Erythroblast (primary cell): ENCODE measurements at places on chromosomes 6 and 20.

DNA sequence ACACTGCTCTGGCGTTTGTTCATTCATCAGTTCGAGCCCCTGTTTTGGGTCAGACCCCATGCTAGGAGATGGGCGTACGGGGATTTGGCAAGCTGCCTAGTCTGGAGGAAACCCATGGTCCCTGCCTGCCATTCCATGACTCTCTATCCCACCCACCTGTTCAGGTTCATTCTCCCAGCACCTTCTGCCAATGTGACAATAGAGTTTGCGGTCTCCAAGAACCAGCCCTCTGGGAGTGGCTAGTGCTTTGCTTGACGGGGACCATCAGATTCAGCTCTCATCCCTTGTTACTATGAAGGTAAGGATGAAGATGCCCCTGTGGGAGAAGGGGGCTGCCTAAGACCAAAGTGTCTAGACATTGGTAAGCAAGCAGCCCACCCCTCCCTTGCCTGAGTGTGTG lies 345.0 kb downstream of the PTPRT start:
- DNase-seq, result no peak

- no peak for DNase-seq
These were observed 270.8 kb downstream of the PREX1 start for GRCh38 chr20:48556956-48557355.

DNA sequence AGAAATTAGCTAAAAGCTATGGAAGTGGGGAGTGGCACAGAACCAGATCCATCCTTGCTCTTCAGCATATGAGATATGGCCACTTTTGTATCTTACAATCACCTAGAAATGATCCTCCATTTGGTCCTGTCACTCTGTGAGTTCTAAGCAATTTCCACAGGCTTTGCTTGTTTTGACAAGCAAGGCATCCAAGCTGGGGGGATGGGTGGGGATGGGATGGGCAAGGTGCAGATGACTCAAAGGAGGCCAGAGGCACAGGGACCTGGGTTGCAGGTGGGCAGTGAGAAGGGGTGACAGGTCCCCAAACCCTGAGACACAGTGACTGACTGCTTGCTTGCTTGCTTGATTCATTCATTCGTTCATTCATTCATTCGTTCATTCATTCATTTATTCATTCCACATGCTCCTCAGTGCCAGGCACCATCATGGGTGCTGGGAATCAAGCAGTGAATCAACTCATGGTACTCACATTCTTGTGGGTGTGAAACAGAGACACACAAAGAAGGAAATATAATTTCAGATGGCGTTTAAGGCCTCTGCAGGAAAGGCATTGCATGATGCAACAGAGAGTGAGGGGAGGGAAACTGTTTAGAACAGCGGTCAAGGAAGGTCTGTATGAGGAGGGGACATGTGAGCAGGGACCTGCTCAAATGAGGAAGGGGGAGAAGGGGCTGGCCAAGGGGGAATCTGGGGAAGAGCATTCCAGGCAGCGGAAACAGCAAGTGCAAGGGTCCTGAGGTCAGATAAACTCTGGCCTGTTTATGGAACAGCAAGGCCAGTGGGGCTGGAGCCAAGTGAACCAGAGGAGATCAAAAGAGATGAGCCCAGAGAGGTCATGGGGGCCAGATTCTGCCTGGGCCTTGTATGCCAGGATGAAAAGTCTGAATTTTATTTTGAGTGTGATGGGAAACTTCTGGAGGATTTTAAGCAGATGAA lies 3.4 kb downstream of the KCNB1 start:
- no peak for DNase-seq

DNA sequence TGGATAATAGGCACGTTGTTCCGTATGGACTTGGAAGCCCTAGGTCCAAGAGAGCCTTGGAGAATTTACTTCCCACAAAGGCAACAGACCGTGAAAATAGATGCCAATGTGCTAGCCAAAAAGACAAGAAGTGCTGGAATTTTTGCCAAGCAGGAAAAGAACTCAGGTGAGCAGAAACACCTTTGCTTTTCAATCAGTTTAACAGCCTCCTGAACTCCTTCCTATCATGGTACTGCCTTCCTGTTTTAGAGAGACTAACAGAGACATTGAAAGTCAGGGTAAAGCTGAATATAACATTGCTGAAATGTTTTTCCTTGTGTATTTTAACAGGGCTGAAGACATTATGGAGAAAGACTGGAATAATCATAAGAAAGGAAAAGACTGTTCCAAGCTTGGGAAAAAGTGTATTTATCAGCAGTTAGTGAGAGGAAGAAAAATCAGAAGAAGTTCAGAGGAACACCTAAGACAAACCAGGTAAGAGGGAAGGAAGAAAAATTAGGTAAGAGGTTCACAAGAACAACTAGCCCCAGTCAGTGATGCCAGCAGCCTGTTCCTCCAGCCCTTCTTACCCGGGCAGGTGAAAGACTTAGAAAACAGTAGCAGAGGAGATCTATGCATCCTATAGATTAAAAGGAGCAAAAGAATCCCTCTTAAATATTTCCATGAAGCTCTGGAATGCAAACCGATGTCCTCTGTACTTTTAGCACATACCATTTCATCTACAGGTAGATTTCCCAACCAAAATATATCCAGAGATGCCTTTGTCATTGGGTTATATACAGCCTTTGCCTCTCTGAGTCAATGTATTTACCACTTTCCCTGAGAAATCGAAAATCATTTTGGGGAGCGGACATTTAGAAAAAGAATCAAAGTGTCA lies 4.0 kb downstream of the EDN1 start:
- DNase-seq, result no peak

DNA sequence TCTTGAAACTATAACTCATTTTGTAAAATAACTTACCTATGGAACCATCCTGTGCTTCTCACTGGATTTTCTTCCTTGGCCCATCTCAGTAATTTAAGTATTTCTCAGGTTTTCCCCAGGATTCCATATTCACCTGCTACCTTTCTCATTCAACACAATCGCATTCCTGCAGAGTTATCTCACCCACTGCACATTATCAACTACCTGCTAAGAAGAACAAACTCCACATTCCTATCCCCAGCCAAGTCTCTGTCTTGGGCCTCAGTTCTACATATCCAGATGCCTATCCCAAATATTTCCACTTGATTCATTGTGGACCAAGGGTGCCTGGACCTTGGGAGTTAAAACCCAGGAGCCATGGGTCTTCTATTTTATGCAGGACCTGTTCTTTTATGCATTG lies 60.2 kb upstream of the KCNQ5 start:
- DNase-seq, result no peak

GRCh38 chr6:43938178-43939105 lies 168.4 kb downstream of the VEGFA start:
- DNase-seq, result no peak

DNA sequence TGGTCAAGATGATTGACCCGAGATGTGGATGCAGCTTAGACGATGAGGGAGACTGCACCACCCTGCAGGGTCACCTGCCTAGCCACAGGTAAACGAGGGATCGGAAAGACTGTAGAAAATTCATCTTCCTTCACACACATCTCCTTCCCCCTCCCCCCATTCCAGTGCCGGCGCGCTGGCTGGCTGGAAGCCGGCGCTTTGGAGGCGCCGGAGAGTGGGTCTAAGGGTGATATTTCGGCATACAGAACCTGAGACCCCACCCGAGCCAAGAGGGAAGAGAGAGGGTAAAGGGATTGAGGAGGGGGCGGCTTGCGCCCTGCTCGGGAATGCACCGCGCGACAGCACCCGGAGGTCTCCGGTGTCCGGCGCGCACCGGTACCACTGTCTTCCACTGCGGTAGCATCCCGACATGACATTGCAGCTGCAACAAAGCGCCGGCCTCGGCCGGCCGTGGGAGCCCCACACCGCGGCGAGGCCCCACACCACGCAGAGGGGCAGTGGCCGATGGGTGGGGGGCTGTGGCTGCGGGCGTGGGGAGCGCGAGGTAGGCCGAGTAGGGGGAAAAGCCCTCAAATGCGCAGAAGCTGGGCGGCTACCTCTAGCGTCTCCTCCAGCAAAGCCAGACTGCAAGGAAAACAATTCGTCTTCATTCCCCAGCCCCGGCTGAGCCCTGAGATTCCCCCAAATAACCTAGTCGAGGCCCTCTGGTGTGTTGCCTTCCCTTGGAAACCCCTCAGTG lies 984 bp downstream of the TNFRSF21 start:
- DNase-seq, result peak; percentile 39

GRCh38 chr20:9093218-9093957 lies 24.5 kb downstream of the PLCB4 start:
- no peak for DNase-seq

DNA sequence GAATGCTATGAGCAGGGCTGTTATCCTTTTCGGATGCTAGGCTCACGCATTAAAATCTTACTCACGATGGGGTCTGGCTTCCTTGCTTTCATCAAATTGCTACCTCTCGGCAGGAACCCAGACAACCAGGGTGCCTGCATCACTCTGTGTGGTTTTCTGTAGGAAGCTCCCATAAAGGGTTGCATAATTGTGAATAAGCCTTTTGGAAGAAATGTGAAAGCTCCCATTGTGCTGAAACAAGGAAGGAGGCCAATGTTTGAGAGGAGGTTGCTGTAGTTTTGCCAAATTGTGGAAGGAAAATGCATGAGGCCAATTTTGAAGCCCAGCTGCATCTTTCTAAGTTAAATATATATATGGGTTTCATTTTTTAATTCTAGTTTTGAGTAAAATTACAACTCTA lies 615.5 kb downstream of the C6orf118 start:
- DNase-seq, result no peak

GRCh38 chr6:48866682-48867081 lies 596.4 kb downstream of the MMUT start:
- DNase-seq, result no peak

DNA sequence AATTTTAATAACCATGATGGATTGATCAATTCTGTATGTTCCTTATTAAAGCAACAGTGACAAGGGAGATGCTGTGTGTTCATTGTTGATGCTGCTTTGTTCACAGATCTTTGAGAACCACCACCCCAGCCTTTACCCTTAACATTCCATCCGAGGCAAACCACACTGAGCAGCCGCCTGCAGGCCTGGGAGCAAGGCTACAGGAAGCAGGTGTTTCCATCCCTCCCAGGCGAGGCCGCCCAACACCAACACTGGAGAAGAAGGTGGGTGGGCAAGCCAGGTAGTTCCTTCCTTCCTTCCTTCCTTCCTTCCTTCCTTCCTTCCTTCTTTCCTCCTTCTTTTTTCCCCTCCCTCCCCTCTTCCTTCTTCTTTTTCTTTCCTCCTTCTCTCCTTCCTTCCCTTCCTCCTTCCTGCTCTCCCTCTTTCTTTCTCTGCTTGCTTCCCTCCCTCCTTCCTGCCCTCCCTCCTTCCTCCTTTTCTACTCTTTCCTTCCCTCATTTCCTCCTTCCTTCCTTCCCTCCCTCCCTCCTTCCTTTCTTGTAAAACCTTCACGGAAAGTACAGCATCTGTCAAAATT lies 13.7 kb downstream of the TTLL2 start:
- DNase-seq, result no peak

- no peak for DNase-seq
These were observed 25.8 kb downstream of the HLA-C start for GRCh38 chr6:31246051-31246521.

GRCh38 chr6:93209358-93209757 lies 210.0 kb downstream of the EPHA7 start:
- DNase-seq, result no peak

DNA sequence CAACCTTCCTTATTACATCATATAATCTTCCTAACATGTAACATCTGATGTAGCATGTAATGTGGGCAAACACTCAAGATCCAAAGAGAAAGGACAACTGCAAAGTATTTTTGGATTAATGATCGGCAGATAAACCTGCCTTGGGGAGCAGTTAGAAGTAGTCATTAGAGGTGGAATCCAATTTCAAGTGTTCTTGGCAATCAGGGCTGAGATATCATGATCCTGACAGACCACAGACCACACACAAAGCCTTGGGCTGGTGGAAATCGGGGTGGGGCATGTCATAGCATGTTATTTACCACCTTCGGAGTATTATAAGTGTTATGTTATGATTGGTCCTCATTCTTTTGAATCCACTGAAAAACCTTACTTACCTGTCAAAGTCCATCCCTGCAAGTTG lies 16.3 kb downstream of the NCOA5 start:
- DNase-seq, result no peak

DNA sequence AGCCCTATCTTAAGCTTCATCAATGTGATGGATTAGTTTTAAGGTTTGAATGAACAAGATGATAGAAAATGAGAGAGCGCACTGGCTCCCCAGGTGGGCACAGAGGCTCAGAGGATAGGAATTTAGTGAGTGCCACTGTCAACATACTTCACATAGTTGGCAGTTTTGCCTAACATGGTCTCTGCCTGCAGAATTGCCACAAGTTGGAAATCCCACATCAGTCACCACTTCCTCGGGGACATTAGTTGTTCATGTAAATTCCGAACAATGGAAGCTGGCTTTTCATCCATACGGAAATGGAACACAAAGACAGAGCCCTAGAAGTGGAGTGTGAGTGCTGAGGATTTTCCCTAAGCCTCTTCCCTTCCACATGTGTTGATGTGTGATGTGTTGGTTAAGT lies 123.9 kb upstream of the PHACTR1 start:
- no peak for DNase-seq

GRCh38 chr6:158008864-158009113 lies 27.1 kb downstream of the SYNJ2 start:
- no peak for DNase-seq

DNA sequence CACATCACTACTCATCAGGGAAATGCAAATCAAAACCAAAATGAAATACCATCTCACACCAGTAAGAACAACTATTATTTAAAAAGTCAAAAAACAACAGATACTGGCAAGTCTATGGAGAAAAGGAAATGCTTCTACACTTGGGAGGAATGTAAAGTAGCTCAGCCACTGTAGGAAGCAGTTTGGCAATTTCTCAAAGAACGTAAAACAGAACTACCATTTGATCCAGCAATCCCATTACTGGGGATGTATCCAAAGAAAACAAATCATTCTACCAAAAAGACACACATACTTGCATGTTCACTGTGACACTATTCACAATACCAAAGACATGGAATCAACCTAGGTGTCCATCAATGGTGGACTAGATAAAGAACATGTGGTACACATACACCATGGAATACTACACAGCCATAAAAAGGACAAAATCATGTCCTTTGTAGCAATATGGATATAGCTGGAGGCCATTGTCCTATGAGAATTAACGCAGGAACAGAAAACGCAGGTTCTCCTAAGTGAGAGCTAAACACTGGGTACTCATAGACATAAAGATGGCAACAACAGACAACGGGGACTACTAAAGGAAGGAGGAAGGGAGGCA lies 260.4 kb downstream of the RNGTT start:
- DNase-seq, result no peak

GRCh38 chr6:139372326-139373153 lies 1.9 kb downstream of the CITED2 start:
- peak; percentile 70 for DNase-seq
